ENCODE measurements at places on chromosomes 5 and 9.

DNA sequence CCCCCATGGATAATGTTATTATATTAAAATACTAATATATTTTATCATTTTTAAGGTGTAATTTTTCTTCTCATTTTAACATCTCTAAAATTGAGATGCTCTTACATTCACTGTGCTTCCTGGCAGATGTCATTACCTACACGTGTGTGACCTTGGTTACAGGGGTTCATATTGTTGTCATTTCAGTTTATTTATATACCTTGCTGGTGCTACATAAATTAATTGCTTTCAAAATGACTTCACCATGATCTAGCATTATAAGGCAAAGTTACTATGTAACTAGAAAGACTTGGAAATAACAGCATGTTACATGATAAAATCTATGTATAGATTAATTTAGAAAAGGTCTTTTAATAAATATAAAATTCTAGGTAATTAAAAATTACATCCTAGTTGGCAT lies 60.9 kb downstream of the ARHGEF28 start:
- no peak for DNase-seq

DNA sequence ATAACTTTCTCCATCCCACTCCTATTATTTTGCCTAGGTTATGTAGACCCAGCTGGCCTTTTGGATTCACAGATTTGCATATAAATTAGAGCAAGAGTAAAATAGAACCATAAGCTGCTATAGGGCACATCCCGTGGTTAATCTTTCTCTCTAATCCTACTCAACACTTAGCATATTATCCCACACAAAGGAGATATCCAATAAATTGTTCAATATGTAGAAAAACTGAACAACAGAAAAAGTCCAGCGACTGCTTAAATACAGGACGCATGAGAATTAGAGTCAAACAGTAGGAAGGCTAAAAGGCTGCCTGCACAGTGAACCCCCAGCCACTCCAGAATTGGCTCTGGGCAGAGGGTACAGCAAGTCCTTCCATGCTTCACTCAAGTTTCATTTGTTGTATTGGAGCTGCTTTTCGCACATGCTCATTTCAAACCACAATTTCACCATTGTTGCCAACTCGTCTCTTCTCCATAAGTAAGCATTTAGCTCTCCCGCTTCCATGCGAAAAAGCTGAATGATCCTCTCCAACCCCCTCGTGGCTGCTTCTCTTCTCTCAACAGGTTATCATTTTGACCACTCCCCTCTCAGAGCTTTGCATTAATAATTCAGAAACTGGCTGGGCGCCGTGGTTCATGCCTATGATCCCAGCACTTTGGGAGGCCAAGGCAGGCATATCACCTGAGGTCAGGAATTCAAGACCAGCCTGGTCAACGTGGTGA lies 14.1 kb upstream of the IQGAP2 start:
- DNase-seq = no peak

DNA sequence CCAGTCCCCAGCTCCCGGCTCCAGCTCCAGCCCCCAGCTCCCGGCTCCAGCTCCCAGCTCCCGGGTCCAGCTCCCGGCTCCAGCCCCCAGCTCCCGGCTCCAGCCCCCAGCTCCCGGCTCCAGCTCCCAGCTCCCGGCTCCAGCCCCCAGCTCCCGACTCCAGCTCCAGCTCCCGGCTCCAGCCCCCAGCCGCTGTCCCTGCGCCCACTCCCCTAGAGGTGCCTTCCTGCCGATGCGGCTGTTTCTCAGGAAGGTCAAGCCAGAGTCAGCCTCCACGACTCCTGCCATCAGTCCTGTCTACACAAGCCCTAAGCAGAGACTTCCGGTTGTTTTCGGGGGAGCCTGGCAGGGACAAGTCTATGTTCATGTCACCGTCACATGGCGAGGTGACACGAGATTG lies 74.8 kb downstream of the ZNF354C start:
- no peak for DNase-seq

- DNase-seq = no peak
Measured at GRCh38 chr5:60287174-60287771, 393.7 kb upstream of the PDE4D start.

DNA sequence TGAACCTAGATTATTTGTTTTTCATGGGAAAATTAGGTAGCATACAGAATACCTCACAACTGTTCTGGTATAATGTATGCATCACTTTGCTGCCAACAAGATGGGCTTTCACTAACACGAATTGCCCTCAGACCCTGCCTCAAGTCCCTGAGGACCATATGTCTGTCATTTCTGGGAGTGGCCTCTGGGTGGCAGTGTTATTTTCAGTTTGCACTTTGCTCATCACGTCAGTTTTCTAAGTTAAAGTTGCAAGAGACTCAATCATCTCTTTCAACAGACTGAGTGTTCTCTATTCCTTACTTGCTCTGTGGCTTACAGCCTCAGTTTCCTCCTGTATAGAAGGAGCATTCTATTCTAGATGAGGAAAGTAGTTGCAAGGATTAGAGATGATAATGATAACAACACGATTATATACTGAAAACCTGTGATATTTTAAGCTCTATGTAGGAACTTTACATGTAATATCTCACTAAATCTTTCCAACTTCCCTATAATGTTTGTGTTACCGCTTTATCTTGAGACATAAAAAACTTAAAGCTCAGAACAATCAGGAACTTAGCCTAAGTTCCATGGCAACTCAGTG lies 55.7 kb downstream of the TSSK1B start:
- peak; percentile 72 for DNase-seq

- no peak for DNase-seq
Measured at GRCh38 chr9:22682961-22683699, 236.5 kb downstream of the DMRTA1 start.

DNA sequence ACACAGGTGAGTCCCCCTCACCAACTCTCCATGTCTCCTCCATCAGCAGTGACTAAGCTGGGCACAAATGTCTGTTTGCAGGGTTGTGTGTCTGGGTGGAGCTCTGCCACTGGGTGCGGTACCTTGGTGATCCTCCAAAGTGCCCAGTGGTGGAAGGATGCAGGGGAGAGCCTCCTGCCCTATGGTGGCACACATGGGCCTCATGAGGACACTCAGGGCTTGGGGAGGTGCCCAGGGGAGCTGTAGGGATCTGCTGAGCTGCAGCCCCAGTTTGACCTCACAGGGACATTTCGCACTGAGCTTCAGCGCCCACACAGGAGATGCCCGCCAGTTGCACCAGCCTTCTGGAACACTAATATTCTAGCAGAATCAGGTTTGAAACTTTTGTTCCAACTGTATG lies 29.5 kb downstream of the S1PR3 start:
- no peak for DNase-seq

DNA sequence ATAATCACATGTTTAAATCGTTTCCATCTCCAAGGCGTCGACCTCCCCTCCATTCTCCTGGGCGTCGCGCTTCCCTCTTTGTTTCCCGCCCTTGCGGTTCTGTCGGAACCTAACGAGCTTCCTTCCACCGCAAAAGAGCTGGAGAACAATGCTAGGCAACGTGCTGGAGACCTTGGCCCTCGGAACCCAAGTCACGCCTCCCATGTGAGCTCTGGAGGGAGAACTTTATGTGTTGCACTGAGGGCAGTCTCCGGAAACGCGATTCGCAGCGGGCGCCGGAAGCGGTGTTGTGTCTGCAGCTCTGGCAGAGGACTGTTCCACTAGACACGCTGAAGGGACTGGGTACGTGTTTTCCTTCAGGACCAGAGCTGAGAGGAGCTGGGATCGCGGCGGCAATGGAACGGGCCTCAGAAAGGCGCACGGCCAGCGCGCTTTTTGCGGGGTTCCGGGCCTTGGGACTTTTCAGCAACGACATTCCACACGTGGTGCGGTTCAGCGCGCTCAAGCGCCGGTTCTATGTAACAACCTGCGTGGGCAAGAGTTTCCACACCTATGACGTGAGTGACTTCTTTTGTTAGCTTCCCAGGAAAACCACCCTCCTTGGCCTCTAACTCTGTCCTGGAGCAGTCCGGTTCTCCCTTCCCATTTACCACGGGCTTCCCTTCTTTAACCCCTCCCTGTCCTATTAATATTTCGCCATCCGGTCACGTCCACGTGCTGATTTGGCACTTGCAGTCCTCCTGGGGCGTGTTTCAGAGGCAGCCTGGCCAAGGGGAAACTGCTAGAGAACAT lies at the start of gene WDR36:
Gene WDR36, plus strand, starts transcription at position 287 of the 792 bp plus-strand sequence. Its CDS starts 109 bp downstream, at position 396.
- peak; percentile 92 for DNase-seq

DNA sequence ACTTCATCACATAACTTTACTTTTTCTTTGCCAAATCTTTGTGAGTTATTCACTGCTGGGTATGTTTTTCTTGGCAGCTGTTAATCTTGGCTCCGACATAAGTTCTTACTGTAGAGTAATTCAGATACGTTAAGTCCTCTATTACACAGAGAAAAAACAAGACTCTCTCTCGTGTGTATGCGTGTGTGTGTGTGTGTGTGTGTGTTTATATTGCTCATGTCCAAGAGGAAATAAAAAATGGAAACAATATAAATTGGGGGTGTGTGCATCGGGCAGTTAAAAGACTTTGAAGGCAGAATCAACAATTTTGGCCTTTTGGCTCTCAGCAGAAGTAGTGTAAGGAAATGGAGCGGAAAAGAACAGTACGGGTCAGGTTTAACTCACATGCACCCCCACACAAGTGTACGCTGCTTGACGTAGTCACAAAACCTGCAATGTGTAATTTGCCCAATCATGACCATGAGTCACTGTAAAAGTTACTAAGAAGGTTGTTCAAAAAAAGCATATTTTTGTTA lies 67.2 kb upstream of the IFNE start:
- no peak for DNase-seq

DNA sequence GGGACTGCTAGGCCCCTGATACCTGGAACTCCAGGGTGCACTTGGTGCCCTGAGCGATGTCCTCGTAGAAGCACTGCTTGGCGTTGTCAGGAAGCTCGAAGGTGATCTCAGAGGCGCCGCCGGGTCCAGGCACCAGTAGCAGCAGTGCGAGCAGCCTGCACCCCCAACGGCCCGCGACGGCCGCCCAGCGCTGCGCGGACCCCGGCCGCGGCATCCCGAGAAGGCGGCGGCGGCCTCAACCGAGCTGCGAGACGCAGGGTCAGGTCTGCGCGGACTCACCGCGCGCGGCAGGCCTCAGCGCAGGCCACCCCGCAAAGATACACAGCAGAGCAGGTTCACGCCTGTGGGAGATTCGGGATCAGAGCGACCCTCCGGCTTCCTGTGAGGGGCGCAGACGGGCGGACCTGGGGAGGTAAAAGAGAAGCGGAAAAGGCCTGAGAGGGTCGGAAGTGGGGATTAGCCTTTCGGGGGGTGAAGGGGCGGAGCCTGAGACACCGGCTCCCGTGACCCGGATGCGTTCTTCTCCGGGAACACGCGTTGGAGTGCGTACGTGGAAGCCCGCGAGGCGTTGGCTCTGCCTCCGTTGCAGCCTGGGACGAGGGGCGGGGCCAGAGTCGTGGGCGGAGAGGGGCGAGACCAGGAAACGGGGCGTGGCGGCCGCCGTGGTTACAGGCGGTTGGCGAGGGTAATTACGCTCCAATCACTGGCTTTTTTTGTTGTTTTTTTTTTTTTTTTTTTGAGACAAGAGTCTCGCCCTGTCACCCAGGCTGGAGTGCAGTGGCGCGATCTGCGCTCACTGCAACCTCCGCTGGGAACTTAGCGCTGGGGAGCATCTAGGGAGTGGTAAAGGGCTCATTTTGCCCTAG lies at the start of gene TMED7:
Gene TMED7, minus strand, starts transcription at position 458 of the 866 bp plus-strand sequence. Its CDS starts 244 bp downstream, at position 214.
- DNase-seq = peak; percentile 100

GRCh38 chr5:38715696-38716095 lies 130.1 kb upstream of the OSMR start:
- peak; percentile 9 for DNase-seq

- DNase-seq = peak; percentile 83
Measured at GRCh38 chr9:16705111-16705604, 165.3 kb downstream of the BNC2 start.

DNA sequence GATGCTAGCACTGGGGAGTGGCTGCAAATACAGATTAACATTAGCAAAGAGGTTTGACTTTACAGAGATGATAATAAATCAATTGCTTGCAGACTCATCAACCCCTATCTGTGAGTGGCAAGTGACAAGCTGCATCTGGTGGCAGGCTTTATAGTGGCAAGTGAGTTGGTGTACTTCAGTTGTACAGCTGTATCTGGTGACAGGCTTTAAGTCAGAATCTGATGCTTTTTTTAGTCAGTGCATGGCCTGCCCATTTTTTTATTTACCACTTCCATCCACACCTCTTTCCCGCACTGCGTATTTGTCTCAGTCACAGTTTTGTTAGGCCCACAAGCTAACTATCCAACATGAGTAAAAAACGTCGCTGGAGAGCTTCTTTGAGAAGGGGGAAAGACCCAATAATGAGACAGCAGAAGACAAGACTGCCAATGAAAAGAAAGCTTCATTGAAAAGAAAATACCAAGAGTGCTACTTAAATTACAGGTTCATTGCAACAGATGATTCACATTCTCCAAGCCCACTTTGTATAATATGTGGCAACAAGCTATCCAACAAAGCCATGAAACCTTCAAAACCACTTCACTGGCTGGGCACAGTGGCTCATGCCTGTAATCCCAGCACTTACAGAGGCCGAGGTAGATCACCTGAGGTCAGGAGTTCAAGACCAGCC lies 23.1 kb downstream of the ANP32B start:
- DNase-seq = no peak

GRCh38 chr9:71249729-71250317 lies 128.4 kb upstream of the TRPM3 start:
- no peak for DNase-seq

DNA sequence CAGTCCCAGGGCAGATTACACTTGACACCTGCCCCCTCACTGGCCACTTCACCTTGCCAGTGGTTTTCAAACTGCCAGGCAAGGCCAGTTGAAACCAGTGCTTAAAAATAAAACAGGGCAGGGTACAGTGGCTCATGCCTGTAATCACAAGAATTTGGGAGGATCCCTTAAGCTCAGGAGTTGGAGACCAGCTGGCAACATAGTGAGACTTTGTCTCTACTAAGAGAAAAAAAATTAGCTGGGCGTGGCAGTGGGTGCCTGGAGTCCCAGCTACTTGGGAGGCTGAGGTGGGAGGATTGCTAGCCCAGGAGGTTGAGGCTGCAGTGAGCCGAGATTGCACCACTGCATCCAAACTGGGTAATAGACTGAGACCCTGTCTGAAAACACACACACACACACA lies 58.1 kb downstream of the ROPN1L start:
- DNase-seq = no peak

- DNase-seq = no peak
Measured at GRCh38 chr5:173231381-173231766, 3.6 kb downstream of the NKX2-5 start.
